ENCODE measurements at places on chromosomes 11 and 22.

GRCh38 chr11:14642453-14642852 lies 1.2 kb upstream of the PDE3B start:
- H3K27ac ChIP-seq = no peak overlapping the region
- H3K36me3 ChIP-seq = no peaks in the 10 kb centered on the region
- H3K4me3 ChIP-seq = peak overlapping the region; percentile 85
- peaks cover 7% of the 10 kb centered on the region for H3K27me3 ChIP-seq

GRCh38 chr11:73598719-73599379 lies 937 bp upstream of the FAM168A start:
- no peaks in the 10 kb centered on the region for H3K27me3 ChIP-seq
- no peaks in the 10 kb centered on the region for H3K36me3 ChIP-seq
- peak overlapping the region; percentile 94 for H3K4me3 ChIP-seq

GRCh38 chr11:71086687-71087258 lies 165.6 kb downstream of the SHANK2 start:
- H3K27me3 ChIP-seq = peaks cover 7% of the 10 kb centered on the region
- H3K27ac ChIP-seq = no peak overlapping the region
- H3K4me3 ChIP-seq = no peak overlapping the region
- no peaks in the 10 kb centered on the region for H3K36me3 ChIP-seq

- no peak overlapping the region for H3K27ac ChIP-seq
- H3K4me1 ChIP-seq = peaks cover 2% of the 10 kb centered on the region
Measured at GRCh38 chr11:62931499-62932278, 10.5 kb upstream of the CHRM1 start.

GRCh38 chr22:40213478-40213877 lies 35.8 kb downstream of the TNRC6B start:
- no peak for DNase-seq
- peak overlapping the region; percentile 85 for H3K27ac ChIP-seq
- H3K4me3 ChIP-seq = no peak overlapping the region
- H3K36me3 ChIP-seq = peaks cover 5% of the 10 kb centered on the region
- no peaks in the 10 kb centered on the region for H3K27me3 ChIP-seq

- no peaks in the 10 kb centered on the region for H3K27me3 ChIP-seq
- no peak for DNase-seq
- no peak overlapping the region for H3K4me3 ChIP-seq
- no peak overlapping the region for H3K27ac ChIP-seq
Measured at GRCh38 chr11:26779074-26779865, 57.4 kb upstream of the SLC5A12 start.

DNA sequence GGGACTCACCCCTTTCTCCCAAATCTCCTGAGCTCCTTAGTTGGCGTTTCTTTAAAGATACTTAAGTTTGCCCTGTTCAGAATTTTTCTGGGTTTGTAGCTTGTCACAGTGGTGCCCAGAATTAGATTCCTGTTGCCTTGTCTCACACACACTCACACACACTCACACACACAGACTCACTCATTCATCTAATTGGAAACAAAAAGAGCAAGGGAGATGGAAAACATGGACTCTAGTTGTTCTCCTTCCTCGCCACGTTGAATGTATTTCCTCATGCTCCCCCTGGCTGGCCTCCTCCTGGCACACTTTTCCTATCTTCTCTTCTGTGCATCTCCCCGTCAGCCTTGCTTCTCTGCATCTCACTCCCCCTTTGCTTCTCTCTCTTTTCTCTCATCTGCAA lies 752.3 kb downstream of the NTM start:
- no peak overlapping the region for H3K27ac ChIP-seq
- no peaks in the 10 kb centered on the region for H3K4me1 ChIP-seq
- H3K4me3 ChIP-seq = no peak overlapping the region
- H3K36me3 ChIP-seq = no peaks in the 10 kb centered on the region
- DNase-seq = no peak

DNA sequence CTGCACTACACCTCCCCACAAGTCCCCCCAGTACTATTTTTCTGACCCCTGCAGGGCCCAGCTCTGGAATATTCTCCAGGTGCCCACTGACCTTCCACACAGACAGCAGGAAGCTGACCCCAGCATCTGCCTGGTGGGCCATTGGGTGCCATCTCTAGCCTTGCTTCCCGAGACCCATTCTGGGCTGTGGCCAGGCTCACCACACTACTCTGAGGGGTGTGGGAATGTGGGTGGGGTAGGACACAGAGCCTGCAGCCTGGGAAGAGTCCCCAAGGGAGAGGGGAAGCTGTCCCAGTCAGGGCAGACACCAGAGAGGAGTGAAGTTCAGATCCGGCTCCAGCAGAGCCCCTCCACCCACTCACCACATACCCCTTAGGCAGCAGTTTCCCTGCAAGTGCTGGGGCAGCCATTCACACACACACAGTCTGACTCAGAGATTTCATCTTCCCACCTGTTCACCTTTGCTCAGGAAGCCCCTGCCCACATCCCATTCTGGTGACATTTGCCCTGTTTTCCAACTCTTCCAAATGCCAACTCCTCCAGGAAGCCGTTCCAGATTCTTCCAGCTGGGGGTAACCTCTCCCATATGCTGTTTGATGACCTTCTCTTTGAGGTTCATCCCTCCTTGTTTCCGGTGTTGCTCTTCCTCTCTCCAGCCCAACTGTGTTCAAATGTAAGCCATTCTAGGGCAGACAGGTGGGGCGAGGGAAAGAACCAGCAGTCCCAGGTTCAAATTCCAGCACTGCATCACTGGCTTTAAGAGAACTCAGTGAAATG lies 1.9 kb downstream of the SLCO2B1 start:
- no peak overlapping the region for H3K4me3 ChIP-seq
- no peaks in the 10 kb centered on the region for H3K4me1 ChIP-seq
- DNase-seq = no peak
- peaks cover 12% of the 10 kb centered on the region for H3K27me3 ChIP-seq
- H3K27ac ChIP-seq = no peak overlapping the region

- H3K36me3 ChIP-seq = no peaks in the 10 kb centered on the region
- no peak overlapping the region for H3K27ac ChIP-seq
- no peak overlapping the region for H3K4me3 ChIP-seq
- H3K4me1 ChIP-seq = no peaks in the 10 kb centered on the region
- DNase-seq = no peak
Measured at GRCh38 chr11:32705309-32706033, 89.0 kb downstream of the CCDC73 start.

Data from memory B cell (primary cell).